ENCODE measurements at places on chromosomes 2 and 18.

- peak; percentile 54 for DNase-seq
Measured at GRCh38 chr18:48446582-48447225, 37.5 kb upstream of the ZBTB7C start.

- peak; percentile 20 for DNase-seq
Measured at GRCh38 chr2:32772638-32773447, 145.0 kb downstream of the TTC27 start.

GRCh38 chr18:64334748-64335147 is 185.9 kb upstream of the LINC00305 start:
- DNase-seq = no peak

- DNase-seq = no peak
Measured at GRCh38 chr2:119011162-119011909, 69.3 kb downstream of the MARCO start.

GRCh38 chr2:4903656-4904348 is 788.4 kb upstream of the SOX11 start:
- no peak for DNase-seq

DNA sequence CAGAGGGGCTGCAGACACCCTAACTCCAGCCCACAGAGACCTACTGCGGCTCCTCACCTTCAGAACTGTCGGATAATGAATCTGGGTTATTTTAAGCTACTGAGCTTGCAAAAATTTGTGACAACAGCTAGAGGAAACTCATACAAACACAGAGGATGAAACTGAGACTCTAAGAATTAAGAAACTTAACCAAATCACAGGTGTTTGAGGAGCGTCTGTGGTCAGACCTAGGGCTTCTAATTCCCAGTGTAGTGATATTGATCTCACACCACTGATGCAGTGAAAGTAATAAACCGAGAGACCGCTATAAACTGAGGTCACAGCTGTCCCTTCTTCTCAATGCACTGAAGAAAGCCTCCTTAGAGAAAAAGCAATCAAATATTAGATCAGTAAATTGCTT is 110.1 kb downstream of the RGPD3 start:
- no peak for DNase-seq

DNA sequence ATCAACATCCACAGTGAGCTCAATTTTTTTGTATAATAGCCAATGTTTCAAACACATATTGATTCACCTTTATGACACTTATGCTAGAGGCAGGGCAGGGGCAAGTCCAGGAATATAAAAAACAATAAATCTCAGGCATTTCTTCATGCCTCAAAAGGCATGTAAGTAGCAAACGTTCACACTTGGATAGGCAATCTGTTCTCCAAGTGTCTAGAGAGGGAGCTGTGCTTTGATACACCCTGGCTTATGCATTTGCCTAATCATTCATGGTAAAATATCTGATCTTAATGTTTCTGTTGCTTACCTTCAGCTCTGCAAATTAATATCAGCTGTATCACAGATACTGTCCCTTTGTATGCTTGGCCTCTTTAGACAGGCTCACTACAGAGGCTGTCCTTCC is 464.5 kb upstream of the SETBP1 start:
- DNase-seq = no peak

- no peak for DNase-seq
Measured at GRCh38 chr2:144324446-144325045, 195.4 kb downstream of the ZEB2 start.

DNA sequence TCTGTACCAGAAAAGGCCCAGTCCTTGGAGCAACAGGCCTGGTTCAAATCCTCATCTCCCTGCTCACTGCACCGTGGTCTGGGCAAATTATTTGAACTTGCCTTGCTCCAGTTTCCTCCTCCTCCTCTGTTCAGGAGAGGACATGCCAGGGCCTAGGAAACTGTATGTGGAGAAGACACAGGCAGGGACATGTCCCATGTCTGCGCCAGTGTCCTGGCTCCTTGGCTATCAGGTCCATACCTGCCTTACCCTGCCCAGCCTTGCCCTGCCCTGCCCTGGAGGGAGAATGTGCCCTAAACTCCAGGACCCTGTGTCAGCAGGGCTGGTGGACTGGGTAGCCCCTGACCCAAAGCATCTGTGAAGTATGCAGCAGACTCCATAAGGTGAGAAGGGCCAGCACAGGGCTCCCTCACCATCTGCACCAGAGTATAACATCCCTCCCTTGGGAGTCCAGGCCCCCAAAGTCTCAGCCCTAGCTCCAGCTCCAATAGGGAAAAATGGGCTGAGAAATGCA is 165.3 kb downstream of the GALNT1 start:
- no peak for DNase-seq

- DNase-seq = no peak
Measured at GRCh38 chr2:238772635-238773297, 75.1 kb upstream of the TWIST2 start.

GRCh38 chr2:74548900-74549826 is 4.6 kb downstream of the LOXL3 start:
- DNase-seq = no peak

- no peak for DNase-seq
Measured at GRCh38 chr2:55097082-55097460, 46.8 kb upstream of the RTN4 start.

DNA sequence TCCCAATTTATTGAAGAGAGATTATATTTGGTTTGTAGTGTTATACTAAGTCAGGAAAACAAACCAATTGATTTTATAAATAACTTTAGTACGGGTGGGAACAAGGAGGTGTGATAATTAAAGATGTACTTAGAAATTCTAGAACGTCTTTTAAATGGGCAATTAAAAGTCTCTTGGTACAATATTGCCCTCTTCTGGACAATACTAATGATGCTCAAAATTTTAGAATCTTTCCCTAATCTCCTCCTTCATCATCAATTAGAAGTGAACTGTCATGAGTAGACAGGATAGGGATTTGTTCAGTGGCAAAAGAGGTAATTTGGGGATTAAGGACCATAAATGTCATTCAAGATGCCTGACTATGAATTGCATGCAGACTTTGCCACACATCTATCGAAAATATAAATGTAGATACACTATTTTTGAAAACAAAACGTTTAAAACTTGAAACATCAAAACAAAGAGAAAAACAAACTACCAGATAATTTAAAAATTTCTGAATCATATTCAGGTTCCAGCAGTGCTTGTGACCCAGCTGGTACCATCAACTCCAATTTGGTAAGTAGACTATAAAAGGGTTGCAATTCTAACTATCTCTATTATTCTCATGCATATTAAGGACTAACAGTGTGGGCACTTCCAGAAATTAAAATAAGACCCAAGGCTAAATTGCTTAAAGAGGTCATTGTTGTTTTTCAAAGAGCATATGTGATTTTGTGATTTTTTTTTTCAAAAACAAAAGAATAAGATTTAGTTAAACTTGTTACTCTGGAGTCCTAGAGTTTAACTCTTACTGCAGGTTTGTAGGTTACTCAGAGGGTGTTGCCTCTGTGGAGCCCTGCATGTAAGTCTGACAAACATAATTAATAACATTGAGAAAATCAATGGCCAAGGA is 123.5 kb downstream of the LAMA3 start:
- no peak for DNase-seq

DNA sequence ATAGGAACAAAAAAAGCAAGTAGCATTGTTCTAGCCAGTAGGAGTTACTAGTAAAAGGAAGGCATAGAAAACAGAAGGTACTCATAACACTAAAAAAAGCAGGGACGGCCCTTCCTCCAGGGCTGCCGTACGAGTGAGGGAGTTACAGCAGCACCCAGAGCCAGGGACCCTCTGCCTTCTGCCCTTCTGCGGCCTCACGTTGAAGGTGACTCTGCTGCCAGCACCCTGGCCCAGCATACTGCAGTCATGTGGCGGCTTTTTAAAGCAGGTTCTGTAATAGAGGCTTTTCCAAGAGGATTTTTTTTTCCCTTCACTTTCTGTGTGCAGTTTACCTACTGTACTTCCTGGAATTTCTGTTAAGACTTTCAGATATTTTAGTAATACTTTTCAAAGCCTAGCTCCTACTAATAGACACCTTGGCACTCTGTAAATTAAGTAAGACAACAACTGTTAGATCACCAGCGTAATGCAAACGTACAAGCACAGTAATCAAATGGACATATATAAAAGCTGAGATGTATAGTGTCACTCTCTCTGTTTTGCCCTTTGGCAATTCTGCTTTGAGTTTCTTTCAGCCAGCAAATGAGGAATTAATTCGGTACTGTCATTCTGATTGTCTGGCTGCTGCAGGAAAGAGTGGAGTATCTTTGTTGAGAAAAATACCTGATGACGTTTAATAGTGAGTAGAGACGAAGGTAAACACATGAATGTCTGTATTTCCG is 161.5 kb downstream of the PTGR3 start:
- no peak for DNase-seq

DNA sequence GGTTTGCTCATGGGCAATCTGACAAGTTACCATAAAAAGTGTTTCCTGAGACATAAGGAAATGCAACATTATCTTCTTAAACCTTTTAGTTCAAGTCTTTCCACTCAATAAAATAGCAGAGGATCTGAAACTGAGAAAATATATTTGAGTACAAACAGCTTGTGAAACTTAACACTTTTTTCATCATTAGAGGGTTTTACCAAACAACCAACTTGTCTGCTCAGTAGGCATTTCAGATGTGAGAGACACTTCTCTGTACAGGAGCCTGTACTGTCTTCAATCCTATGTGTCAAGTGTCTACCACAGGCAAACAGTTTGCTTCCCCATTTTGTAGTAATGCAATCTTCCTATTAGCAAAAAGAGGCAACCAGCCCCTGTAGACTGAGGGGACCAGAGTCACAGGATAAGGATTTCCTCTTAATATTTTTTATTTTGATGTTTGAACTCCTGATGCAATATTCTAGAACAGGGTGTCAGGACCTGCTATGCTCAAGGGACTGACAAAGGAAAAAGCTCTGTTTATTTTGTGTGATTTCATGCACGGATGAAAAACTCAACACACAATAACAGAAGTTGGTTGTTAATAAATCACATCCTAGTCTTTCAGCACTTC is 159.1 kb upstream of the LHCGR start:
- no peak for DNase-seq

GRCh38 chr18:9104244-9104901 is 1.9 kb downstream of the NDUFV2 start:
- DNase-seq = no peak

DNA sequence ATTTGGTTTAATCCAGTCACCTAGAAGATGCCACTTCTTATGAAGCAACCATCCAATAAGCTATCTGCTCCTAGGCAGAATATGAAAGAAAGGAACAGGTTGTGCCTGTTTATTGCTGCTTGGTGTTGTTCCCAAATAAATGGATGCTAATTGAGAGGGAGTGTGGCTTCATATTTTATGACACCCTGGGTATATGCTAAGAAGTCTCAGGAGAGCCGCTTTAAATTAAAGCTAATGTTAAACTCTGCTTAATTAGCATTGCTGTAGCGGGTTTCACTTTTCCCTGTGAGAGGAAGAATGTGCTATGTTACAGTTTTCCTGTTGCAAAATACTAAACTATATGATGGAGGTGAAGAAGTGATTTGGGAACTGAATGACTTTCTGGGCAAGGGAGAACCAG is 48.7 kb upstream of the TANK start:
- DNase-seq = no peak

DNA sequence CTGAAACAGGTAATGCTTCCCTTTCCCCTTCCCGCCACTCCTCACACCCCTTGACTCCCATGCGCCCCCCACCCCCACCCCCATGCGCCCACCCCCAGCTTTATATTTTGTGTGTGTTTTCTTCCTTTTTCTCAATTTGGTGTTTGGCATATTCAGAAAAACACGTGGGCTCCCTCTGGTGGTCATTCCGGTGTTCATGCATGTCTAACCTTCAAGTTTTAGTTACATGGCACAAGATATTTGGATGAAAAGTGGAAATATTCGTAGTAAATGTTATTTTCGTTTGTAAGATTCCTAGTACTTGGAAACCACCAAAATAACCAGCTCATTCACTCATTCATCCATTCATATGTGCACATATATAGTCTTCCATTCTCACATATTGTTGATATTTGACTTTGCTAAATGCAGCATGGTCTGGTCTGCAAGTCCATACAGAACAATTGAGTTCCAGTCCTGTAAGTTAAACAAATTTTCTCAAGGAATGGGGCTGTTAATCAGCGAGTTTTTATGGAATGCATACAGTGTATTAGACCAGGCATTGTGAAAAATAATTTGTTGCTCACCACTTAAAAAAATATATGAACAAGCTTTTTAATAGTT is 143.6 kb upstream of the MAP3K20 start:
- DNase-seq = peak; percentile 55

- no peak for DNase-seq
Measured at GRCh38 chr2:58204195-58204959, 36.7 kb downstream of the FANCL start.

GRCh38 chr2:12813166-12813565 is 96.4 kb downstream of the TRIB2 start:
- DNase-seq = no peak

DNA sequence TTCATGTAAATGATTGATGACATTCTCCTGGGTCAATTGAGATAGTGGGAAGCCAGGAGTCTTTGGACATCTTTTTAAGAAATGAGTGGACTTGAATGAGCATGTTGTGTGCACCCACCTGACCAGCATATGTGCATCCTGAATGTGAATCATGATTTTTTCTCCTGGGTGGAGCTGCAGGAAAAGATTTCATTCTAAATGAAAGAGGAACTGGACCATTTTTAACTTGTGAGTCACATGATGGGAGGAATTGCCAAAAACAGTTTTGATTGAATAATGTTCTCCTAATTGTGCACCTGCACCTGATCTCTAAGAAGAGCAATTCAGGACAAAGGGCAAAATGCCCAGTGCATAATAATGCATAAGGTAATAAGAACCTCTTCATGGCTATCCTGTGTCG is 32.3 kb downstream of the COPS8 start:
- no peak for DNase-seq

GRCh38 chr2:237235383-237236095 is 149.8 kb downstream of the COPS8 start:
- DNase-seq = peak; percentile 59

DNA sequence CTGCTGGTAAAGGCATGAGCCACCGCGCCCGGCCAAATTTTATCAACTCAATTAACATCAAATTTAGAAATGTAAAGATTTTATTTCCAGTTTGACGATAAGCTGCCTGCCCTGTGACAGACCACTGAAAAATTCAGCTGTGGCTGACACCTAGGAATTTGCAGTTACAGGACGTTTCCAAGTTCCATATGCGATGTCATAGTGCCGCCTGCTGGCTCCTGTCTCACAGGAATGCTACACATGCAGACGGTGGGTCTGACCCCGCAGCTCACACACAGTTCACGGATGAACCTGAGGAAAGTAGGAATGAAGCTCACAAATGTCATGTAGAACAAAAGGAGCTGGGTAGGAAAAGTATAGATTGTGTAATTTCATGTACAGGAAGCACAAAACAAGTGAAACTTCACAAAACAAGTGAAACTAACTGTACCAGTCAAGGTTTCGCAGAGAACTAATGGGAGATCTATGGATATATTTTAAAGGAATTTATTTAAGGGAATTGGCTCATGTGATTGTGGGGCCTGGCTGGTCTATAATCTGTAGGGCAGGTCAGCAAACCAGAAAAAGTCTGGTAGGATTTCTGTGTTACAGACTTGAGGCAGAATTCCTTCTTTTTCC is 13.2 kb upstream of the SEH1L start:
- DNase-seq = peak; percentile 71

DNA sequence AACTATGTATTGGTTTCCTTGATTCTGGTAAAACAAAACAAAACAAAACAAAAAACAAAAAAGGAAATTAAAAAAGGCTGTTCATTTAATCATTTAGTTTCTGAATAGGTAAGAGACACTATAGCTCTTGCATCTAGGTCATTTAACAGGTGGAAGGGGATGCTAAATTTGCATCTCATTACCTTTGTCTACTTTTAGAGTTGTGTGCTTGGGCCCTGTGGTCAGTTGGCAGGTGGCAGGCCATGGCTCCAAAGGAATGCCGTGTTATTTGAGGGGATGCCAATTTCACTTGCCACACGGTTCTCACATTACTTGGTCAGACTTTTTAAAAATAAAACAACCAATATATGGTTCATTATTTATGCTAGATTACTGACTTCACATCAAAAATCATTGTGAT is 9.2 kb downstream of the GALNT13 start:
- no peak for DNase-seq

Measured in smooth muscle cell of the brain vasculature (primary cell).